GM12891 (cell line): ENCODE measurements at places on chromosomes 16 and 17.

GRCh38 chr16:49811644-49812334 is 44.1 kb downstream of the ZNF423 start:
- no peak for DNase-seq

DNA sequence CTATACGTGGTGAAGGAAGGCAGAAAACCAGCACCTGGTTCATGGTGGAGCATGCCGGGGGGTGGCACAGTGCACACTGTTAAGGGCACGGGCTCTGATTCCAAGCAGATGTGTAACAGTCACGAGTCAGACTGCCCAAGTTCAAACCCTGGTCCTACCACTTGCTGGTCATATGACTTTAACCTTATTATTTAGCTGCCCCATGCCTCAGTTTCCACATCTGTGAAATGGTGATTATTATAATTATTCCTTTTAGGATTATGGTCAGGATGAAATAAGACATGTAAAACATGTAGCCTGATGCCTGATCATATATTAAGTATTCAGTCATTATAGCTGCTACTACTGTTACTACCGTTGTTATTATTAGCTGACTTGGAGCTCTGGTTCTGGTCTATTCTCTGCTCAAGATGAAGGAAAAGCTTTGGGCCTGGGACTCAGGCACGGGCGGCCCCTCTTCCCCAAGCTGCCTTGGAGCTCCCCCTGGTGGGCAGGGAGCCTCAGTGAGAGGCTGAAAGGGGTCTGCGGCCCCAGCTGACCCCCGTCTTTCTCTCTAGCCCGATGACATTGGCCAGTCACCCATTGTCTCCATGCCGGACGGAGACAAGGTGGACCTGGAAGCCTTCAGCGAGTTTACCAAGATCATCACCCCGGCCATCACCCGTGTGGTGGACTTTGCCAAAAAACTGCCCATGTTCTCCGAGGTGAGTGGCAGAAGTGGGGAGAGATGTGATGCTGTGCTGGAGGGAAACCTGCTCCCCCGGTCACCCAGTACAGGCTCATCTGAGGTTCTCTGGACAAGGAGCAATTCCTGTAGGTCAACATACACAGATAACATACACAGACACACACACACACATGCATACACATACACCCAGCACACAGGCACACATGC is 14.0 kb downstream of the NR1D1 start:
- DNase-seq, result peak; percentile 81

GRCh38 chr17:35568561-35568960 is 7.9 kb upstream of the SLFN14 start:
- no peak for DNase-seq

- DNase-seq, result no peak
Measured at GRCh38 chr17:45143094-45143670, 5.1 kb upstream of the HEXIM1 start.

DNA sequence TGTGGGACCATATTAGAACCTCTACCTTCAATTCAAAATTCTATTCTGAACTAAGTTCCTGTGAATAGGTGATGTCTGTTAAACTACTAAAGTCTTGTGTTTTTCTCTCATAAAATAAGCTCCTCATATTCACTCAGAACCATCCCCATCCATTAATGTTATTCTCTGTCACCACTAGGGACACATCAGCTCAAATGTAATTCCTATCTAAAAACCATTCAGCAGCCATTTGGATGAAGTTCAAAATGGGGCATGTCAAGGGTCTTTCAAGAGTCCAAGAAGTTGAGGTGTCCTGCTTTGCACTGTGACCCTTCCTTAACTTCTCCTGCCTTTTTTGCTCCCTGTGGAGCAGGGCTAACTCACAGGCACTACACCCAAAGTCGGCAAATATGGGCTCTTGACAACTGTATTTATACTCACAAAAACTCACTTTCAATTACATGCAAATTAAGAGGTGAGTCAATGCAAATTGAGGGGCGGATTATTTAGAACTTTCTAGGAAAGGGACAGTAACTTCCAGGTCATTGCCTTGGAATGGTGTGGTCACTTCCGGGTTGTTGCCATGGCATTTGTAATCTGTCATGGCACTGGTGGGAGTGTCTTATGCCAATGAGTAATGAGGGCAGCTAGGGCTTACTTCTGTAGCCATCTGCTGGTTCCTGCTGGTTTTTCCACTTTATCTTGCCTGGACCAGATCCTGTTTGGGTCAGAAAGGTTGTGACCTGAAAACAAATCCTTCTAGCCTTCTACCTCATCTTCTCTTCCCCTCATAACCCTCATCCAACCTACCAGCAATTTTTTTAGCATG is 128.2 kb upstream of the COX10 start:
- no peak for DNase-seq

- DNase-seq, result no peak
Measured at GRCh38 chr16:50185005-50185505, 31.9 kb downstream of the TENT4B start.

- DNase-seq, result peak; percentile 74
Measured at GRCh38 chr17:38333635-38334295, 10.0 kb downstream of the GPR179 start.

GRCh38 chr16:87391324-87391949 is 699 bp upstream of the MAP1LC3B start:
- DNase-seq, result no peak

DNA sequence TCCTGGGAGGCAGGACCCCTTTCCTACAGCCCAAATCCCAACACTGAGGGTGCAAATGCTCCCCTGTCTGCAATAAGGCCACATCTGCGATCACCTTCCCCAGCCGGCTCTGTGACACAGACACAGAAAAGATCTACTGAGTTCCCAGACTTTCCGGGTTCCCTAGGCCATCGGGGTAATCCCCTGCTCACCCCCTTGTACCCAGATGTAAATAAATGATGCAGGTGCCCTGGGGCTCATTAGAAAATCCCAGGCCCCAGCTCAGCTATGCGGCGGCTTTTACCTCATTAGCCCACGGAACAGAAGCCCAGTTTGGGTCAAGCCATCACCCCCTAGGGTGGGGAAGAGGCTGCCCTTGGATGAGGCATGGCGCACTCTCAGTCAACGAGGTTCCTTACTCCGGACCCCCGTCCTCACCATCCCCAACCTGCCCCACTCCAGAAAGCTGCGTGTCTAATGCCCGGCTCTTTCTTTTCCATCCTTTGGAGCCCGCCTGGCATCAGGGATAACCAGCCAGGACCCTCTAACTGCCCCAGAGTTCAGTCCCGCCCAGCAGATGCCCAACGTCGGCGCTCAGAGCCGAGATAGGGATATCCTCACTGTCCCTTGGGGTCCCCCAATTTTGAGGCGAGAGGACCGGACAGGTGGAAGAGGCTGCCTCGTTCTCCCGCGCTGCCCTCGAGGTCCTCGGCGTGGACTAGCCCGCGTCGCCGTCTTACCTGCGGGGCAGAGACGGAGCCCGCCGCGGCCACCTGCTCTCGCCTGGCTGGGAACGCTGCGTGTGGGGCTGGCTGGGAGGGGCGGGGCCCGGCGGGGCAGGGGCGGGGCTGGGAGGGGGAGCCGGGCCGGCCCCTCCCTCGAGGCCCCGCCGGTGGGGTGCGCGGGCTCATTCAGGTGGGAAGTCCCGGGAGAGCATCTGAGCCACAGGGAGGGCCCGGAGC is at the start of gene ZNF385C:
TSS of gene ZNF385C (minus strand) at position 783 of the 941 bp plus-strand sequence. CDS start 35,417 bp downstream, outside the sequence.
- DNase-seq, result peak; percentile 61

GRCh38 chr16:87017371-87018012 is 299.7 kb downstream of the C16orf95 start:
- no peak for DNase-seq

DNA sequence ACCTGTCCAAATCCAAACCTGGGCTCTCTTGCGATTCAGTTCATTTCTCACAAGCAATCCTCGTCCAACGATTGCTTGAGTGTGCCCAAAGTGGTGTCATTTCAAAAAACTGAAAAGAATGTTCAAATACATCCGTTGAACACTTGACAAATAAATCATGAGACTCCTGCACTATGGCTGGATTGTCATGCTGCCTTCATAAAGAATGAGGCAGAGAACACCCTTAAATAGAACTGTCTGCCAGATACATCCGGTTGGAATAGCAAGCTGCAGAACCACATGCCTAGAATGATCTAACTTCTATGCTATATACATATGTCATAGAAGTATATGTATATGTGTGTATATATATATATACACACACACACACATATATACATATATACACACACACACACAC is 55.4 kb upstream of the HAPSTR1 start:
- DNase-seq, result no peak

DNA sequence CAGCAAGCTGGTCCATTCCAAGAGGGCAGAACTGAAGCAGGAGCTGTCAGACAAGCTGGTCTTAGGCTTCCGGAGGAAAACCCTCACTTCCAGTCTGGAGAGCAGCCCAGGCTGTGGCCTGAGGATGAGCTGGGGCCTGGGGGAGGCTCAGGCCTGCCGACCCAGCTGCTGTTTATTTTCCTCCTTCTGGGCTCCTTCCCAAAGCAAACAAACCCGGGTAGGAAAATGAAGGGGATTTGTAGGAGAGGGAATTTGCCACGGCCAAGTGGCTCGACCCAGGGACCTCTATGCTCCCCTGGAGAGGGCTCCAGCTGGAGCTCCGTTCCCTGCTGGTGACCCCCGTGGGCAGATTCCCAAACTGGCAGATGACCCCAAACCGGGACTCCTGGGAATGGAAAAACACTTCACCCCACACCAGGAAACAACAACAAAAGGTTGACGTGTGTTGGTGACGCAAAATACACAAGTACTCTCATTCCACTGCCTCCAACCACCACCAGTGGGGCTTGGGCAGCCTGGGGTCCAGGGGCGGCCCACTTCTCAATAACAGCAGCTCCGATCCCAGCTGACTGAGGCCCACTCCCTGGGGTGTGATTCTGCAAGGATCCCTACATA is 8.8 kb downstream of the JUP start:
- no peak for DNase-seq

GRCh38 chr16:15482068-15482747 is 47.8 kb downstream of the BMERB1 start:
- DNase-seq, result no peak
